ENCODE measurements at places on chromosomes 4 and X.
A peak's percentile ranks its signal among the peaks of the same experiment; 100 is the strongest.

- no peak for DNase-seq
Observed at GRCh38 chr4:122309988-122310626, 68.7 kb upstream of the ADAD1 start.

- no peak for DNase-seq
Observed at GRCh38 chrX:16843208-16843909, 26.8 kb downstream of the RBBP7 start.

- no peak for DNase-seq
Observed at GRCh38 chrX:781224-782204, 150.9 kb downstream of the SHOX start.

DNA sequence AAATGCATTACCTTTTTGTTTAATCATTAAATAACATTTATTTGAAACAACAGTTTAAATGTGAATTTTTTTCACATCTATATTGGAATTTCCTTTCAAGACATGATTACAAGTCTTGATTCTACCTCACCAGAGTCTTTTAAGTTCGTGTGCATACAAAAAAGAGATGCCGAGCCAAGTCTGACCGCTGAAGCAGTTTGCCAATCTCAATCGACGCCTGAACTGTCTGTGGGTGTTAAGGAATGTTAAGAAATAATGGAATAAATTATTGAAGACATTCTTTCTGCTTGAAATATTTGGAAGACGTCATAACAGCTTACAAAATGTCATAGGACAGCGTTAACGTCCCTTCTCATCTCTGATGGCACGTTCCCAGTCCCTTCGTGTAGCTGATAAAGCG lies 27.9 kb upstream of the TNIP3 start:
- DNase-seq: no peak

DNA sequence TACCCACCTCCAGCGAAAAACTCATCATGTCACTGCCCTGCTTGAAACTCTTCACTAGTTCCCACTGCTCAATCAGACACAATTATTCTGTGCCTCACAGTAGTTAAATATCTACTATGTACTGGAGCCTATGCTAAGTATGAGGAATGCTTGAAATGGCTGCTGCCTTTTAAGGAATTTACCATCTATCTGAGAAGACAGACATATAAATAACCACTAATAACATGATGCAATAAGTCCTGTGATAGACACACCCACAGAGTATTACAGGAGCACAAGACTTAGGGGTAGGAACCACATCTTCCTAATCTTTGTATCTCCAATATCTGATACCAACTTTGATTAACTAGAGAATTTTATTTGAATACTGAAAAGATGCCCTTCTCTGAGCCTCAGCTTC lies 21.1 kb downstream of the SLC25A53 start:
- DNase-seq: no peak

GRCh38 chrX:64151911-64152310 lies 53.6 kb downstream of the AMER1 start:
- no peak for DNase-seq

GRCh38 chr4:52015366-52015765 lies 4.8 kb downstream of the LRRC66 start:
- DNase-seq: peak; percentile 43

GRCh38 chr4:182369211-182369610 lies 126.0 kb downstream of the TENM3 start:
- no peak for DNase-seq

DNA sequence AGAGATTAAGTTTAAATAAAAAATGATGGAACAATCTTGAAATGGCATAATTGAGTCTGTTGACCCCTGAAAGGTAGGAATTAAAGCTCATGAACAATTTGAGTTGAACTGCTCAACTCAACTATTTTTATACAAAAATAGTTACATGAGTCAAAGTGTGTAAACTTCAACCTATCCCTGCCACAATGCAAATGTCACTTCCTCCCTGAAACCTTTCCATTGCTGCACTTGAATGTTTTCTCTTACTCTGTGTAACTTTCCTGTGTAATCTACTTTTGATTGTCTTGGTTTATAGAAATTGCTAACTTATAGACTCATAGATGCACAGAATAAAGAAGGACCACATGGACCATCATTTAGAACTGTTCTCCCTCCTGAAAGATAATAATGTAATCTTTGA lies 218.5 kb downstream of the GBA3 start:
- DNase-seq: no peak

DNA sequence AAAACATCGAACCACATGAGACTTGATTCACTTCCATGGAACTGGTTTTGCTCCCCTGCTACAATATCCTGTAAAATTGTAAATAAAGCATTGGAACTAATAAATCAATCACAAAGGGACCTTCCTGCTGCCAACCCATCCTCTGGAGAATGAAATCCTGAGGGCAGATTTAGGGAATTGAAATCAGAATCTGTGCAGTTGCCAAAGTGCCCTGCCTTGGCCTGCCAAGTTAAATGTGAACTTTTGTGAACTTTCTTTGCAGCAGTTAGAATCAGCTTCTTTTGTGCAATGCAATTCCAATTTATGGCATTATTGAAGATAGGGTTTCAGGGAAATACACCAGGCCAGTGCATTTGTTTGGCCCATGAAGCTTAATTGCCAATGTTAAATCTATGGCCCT lies 263.1 kb downstream of the PTTG2 start:
- no peak for DNase-seq

DNA sequence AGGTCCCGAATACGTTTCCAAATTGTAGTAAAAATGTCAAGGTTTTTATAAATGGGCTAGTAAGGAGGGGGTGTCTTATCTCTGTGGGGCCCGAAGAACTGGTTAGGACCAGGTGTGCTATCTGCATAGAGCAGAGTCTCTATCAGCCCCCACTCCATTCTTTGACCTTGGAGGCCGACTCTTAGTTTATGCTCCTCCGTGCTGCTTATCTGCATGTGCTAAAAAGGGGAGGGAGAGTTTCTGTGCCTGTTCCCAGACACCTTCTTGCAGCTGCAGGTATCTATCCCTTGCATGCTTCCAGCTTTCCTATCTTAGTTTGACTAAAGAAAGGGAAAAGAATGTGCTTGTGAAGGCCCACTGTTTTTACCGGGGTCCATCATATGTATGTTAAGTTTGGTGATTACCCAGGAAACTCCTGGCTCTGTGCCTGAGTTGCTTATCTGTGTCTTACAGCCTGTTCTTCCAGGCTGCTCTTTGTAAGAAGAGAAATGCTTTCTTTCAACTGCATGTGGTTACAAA lies 28.6 kb upstream of the NAF1 start:
- DNase-seq: no peak

DNA sequence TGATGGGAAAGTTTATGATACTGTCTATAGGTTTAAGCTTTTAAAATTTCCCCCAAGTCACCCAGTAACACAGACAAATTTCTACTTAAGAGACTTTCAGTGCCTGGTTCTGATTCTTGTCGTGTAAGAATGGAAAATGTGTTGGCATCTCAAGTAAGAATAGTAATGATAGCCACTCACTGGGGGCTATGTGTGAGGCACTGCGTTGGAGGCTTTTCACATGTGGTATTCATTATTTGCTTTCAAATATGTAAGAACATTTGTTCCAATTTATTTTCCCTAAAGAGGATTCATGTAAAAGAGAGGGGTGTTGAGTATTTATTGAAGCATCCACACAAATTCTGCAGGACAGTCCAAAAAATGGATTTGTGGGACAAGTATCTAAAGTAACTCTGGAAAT lies 143.6 kb downstream of the FNIP2 start:
- DNase-seq: no peak
